ENCODE measurements at places on chromosomes 4 and X.

GRCh38 chrX:38768079-38768478 lies 33.2 kb upstream of the MID1IP1 start:
- no peak for DNase-seq

DNA sequence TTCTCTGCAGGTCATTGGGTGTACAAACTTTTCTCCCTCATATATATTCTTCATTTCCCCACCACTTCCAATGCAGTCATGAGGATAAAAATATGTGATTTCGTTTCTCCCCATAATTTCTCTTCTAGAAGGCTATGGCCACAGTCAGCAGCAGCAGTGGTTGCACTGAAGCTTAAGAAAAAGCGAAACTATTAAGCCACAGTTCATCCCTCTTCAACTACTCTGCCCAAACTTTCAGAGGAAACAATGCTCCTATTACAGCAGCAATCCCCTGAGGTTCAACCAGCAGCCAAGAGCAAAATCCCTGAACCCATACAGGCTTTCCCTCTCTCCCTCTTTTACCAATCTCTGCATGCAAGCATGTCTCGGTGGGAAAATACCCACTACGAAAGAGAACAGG lies 298.6 kb downstream of the DHX15 start:
- DNase-seq = no peak

DNA sequence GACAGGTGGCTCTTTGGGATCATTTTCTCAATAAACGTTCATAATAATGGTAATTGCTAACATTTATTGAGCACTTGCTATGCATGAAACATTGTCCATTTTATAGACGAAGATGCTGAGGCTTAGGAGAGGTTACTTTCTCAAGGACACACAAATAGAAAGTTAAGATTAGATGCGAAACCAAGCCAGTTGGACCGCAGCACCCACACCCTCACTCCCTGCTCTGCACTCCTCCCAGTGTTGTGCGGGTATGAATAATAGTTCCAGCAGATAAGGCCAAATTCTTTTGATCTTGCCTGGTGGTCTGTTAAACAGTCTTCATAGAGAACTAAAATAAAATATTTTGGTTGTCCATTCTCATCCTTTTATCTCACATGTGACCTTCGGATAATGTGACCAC lies 85.0 kb upstream of the BEND4 start:
- no peak for DNase-seq

- no peak for DNase-seq
Observed at GRCh38 chr4:141871086-141871770, 234.8 kb downstream of the IL15 start.

DNA sequence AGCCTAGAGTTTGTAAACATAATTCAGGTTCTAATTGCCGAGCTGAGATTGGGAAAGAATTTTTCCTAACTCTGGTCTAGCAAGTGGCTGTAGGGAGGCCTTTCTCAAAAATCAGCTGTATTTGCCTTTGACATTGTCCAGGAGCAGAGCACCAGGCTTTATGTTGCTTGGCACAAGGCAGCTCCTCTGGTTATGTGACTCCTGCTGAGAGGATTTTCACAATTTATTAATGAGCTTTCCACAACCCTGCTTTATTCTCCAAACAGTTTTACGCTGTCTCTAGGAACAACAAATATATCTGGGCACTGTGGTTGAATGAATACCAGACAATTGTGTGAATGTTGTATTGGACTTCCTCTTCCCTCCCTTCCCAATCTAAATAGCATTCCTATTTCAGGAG lies 14.9 kb downstream of the LSM6 start:
- DNase-seq = no peak

DNA sequence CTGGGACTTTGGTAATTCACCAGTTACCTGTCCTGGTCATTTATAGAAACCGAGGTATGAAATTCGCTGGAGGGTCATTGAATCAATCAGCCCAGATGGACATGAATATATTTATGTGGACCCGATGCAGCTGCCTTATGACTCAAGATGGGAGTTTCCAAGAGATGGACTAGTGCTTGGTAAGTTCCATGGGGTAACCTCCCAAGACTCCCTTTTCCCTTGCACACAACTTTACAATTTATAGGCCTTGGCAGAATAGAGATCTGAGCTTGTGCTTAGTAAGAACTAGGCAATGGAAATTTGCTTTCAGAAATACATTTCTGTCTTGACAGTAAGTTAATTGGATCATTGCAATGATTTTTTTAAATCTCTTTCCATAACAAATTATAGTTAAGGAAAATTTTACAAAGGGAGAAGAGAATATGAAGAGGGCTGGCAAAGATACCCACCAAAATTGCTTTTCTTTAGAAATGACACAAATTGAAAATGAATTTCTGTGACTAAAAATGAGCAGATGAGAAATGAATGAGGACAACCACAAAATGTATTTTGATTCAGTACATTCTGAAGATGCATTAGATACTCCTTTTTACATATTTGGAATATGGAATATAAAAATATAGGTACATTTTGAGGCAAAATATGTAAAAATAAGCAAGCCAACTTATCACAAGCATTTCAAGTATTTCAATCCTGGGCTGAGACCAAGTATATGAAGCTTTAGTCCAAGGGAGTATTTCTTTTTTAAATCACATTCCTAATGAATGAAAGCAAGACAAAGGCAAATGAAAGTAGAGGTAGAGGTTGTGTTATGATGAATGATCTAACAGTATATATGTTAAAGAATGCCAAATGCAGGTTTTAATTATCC lies 45.9 kb downstream of the PDGFRA start:
- DNase-seq = no peak

DNA sequence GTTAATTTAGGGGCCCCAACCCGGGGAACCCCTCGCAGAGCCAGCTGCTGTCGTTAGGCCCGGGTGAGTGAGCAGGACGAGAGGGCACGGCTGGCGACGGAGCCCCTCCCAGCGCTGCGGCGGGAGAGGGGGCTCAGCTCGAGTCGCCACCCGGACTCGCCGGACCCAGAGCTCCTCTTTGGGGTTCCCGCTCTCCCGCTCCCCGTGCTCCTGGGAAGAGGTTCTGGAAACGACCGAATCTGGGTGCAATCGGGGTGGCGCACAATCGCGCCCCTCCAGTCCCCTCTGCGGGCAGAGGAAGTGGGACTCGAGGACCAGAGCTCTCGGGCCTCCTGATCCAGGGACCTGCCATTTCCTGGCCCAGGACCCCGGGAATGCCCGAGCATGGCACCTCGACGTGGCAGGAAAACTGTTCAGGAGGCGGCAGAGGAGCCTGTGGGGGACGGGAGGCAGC lies 37.3 kb upstream of the ARAF start:
- no peak for DNase-seq

DNA sequence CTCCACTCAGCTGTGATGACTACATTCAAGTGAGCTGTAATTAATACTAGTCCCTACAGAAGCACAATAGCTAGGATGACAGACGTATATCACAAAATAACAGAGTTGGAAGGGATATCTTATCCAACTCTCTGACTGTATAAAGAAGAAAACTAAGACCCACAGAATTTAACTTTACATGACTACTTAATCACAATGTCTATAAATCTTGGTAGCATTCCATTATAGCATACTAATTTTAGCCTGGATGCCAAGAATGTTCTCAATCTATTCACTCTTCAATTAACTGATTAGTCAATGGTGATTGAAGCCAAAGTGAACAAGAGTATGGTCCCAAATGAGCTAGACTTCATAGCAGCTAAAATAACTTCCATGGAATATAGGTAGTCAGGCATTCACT lies 31.2 kb downstream of the RPS6KA6 start:
- no peak for DNase-seq

DNA sequence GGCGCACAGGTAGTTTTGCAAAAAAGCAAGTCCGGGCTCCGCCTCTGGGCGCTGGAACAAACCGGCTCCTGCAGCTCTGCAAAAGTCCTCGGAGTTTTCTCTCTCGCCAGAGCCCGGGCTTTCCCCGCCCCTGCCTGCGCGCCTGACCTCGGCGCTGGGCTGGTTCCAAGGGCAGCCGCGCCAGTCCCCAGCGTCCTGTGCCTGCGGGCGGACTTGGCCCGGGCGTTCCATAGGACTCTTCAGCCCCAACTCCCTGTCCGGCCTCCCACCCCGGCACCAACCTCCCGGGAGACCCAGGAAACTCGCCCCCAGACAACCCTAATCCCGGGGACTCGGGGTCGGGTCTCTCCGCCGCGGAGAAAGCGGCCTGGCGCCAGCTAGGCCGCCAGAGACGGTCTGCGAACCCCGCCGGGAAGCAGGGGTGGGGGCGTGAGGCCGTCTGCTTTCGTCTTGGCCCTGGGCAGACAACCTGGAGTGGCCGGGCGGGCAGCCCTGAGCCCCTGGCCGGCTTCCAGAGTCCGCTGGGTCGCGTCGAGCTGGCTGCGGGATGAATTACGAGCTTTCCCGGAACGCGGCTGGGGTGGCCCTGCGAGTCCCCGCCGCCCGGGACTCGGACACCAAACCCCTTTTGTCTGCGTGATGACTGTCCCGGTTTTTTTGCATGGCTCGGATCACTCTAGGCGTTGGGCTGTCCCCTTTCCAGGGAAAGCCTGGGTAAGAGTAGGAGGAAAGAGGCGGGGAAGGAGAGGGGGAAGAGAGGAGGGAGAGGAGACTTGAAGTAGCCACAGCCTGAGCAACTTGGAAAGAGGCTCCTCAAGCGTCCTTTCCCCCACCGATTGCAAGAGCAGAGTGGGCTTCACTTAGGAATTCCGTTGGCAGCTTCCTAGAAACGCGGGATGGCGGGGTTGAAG lies 916 bp downstream of the MXRA5 start:
- no peak for DNase-seq

Measured in stimulated activated CD4-positive, alpha-beta T cell treated with anti-CD3 and anti-CD28 coated beads, Interleukin-2, amount 100 ng/mL, for 48 hours (primary cell).